Karpas-422 (cell line): ENCODE measurements at places on chromosomes 11 and 22.

GRCh38 chr11:90242894-90243416, 20.1 kb upstream of the CHORDC1 start:
- no peak for DNase-seq

- no peak for DNase-seq
Measured at GRCh38 chr11:121467965-121468364, 15.2 kb upstream of the SORL1-AS1 start.

- no peak for DNase-seq
Measured at GRCh38 chr11:123214396-123214795, 19.3 kb upstream of the CLMP start.

GRCh38 chr11:96464700-96465307, 75.0 kb downstream of the JRKL start:
- peak; percentile 96 for DNase-seq

- DNase-seq, result no peak
Measured at GRCh38 chr11:6919698-6920097, 1.1 kb upstream of the OR2D3 start.

- DNase-seq, result no peak
Measured at GRCh38 chr11:251550-251949, 14.8 kb downstream of the PSMD13 start.

DNA sequence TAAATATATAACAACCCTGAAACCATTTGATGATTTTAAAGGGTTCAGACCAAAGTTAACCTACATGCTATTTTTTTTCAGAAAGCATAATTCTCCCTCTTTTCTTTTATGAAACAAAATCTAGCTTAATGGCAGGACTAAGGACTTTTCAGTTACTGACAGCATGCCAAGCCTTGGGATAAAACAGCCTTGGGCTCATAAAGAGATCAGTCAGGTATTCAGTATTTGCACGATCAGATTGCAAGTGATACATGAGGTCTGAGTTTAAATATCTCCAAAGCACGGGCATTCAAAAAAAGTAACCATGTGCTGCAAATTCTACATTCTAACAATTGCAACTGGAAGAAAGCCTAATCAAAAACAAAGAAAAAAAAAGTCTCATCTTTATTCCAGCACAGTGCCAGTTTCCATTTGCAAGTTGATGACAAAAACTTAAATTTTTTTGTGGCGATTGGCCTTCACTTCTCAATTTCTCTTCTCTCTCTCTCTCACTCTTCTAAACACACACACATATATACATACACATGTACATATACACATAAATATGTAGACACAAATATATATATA, 60.1 kb downstream of the CTSC start:
- no peak for DNase-seq

DNA sequence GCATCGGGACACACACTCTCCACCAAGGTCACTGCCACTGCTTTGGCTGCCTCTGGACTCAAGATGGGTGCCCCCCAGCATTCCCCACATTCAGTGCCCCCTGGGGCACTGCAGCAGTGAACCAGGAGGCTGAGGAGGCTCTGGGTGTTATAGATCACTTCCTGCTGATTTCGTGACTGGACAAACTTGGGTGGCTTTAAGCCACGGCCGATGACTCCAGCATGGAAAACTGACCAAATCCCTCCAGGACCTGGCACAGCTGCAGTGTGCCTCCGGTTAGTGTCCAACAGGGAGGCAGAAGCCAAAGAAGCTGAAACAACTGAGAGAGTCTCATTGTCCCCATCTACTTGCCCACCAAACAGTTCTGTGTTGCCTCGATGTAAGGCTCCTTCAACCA, 1.2 kb upstream of the GANAB start:
- DNase-seq, result no peak

GRCh38 chr22:33650244-33650643, 270.0 kb downstream of the LARGE1 start:
- no peak for DNase-seq

GRCh38 chr11:65931773-65932557, 12.7 kb downstream of the DRAP1 start:
- no peak for DNase-seq

DNA sequence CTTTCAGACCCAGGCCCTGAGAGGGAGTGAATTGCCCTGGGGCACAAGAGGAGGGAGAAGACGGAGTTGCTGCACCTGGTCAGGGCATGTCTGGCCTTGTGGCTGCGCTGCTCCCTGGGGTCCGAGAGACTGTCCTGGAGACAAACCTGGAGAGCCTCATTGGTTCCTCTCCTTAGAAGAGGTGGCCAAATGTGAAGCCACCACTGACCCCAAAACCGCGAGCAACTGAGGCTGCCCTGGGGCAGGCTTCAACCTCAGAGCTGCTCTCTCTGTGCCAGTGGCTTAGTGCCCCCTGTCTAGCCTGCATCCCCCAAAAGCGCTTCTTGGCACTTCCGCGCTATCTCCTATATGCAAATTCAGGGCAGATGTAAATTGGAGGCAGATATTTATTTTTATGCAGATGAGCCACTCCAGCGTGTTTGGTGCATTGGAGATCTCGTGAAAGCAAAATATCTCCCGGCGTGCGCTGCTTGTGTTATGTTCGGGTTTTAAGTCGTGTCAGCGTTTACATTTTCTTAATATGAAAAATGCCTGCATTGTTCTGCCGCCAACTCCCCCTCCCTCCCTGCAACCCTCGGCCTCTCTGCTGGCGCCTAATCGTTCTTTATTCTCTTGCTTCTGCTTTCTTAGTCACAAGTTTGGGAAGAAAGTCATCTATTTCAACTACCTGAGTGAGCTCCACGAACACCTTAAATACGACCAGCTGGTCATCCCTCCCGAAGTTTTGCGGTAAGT, 69.5 kb downstream of the ARHGAP8 start:
- DNase-seq, result no peak

GRCh38 chr11:125165111-125165842, 726 bp downstream of the PKNOX2 start:
- DNase-seq, result no peak

GRCh38 chr11:6607190-6607795, 3.7 kb downstream of the ILK start:
- DNase-seq, result no peak

GRCh38 chr11:118649941-118650340, 29.5 kb downstream of the TREH start:
- no peak for DNase-seq

GRCh38 chr11:70733327-70734325, 335.3 kb downstream of the CTTN start:
- no peak for DNase-seq

- no peak for DNase-seq
Measured at GRCh38 chr11:132177106-132177505, 806.7 kb downstream of the NTM start.

DNA sequence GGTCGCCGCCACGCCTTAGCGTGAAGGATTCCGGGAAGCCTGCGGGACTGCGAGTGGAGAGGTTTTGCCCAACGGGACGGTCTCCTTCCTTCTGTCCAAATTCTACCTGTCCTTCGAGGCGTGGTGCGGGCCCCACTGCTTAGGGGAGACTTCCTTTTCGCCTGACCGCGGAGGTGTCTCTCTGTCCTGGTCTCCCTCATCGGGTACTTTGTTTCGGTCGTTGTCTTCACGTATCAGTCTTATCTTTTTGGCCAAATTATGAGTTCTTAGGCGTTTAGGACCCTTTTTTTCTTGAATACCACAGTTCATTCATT, 388 bp downstream of the HINFP start:
- no peak for DNase-seq

GRCh38 chr22:37659066-37659896, 758 bp downstream of the PDXP start:
- peak; percentile 75 for DNase-seq

DNA sequence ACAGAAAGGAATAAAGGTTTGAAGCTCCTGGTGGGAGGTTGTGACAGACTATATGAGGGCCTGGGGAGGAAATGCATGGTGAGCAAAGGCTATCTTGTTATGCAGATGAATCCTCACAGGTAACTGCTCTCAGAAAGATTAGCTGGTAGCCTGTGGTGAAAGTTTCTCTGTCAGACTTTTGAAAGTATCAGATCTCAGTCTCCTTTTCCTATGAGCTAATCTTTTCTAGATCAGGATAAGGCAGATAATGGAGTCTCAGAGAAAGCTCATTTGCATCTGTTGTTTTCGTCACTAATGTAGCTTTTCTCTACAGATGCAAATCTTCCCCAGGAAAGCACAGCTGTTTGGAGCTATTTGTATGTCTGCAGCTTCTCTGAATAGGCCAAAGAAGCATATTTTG, 21.0 kb upstream of the OR6X1 start:
- DNase-seq, result no peak

- DNase-seq, result peak; percentile 49
Measured at GRCh38 chr11:3050386-3051195, 6.6 kb downstream of the CARS1 start.

- DNase-seq, result no peak
Measured at GRCh38 chr22:28883917-28884746, 760 bp downstream of the ZNRF3 start.

DNA sequence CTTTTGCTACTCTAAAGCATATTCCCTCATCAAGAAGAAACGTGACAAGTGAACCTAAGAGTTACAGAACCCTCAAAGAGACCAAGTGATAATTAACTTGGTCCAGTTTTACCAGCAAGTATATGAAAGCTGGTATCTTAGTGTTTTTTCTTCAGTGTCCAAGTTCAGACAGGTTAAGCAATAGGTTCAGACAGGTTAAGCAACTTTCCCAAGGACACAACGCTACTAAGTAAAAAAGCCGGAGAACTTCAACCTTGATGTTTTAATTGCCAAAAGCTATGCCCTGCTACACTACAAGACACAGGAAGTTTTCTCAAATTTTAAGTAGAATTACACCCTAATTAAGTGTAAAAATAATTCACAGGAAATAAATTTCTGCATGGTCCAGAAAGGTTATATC, 30.0 kb upstream of the ARHGAP32 start:
- DNase-seq, result no peak

GRCh38 chr22:48699511-48699910, 1128.2 kb downstream of the BRD1 start:
- no peak for DNase-seq

GRCh38 chr11:97814325-97814959, 1206.3 kb upstream of the CNTN5 start:
- DNase-seq, result no peak

DNA sequence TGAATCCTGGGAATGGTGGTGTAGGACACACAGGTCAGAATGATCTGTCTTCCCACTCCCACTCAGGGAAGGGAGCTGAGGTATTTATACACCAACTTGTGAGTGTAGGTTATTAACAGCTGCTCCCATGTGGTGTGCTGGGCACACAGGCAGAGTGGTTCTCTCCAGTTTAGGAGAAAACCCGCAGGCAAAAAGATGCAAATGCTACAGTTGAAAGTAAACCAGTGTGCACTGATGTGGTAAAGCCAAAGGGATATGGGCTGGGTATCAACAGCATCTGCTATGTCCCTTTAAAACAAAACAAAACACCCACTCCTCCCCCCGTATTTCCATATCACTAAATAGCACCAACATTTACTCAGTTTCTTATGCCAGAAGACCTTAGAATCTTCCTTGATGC, 75.4 kb upstream of the SYT13 start:
- no peak for DNase-seq

DNA sequence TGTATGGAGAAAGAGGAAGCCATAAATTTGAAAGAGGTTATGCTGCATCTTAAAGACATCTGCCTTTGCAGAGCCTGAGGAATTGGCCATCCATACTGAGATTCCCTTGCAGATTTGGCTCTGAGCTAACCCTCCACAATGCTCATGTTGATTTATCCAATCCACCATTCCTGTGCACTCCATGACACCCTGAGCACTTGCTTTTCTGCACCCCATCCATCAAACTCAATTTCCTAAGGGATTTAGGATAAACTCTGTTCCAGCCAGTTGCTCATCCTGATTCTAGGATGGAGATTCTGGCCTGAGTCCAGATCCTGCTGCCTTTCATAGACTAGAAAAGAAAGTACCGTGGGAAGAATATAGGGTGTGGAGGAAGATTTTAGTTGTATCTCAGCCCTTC, 379.2 kb upstream of the LARGE1 start:
- no peak for DNase-seq
